ENCODE measurements at places on chromosomes 2 and 18.

GRCh38 chr2:182952741-182953450, 85.4 kb downstream of the NCKAP1 start:
- peak; percentile 91 for DNase-seq
- no peak overlapping the region for H3K4me3 ChIP-seq
- peak overlapping the region; percentile 43 for H3K27ac ChIP-seq

DNA sequence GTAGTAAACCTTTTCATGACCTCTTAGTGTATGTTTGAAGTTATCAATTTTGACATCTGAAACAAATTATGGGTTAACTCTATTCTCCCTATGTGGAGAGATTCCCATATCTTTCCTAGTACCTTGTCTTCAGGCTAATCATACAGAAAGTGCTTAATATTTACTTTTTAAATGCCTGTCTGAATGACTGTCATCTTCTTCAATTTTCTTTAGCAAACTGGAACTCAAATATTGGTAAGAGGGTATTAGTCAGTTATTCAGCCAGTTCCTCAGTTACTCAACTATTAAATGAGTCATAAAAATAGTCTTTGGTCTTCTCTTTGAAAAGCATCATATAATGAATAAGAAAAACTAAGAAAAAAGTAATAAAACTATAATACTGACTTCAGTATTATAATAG, 1038.0 kb upstream of the PIK3C3 start:
- no peaks in the 10 kb centered on the region for H3K36me3 ChIP-seq
- H3K27ac ChIP-seq, result no peak overlapping the region
- H3K4me3 ChIP-seq, result no peak overlapping the region
- no peaks in the 10 kb centered on the region for H3K4me1 ChIP-seq

DNA sequence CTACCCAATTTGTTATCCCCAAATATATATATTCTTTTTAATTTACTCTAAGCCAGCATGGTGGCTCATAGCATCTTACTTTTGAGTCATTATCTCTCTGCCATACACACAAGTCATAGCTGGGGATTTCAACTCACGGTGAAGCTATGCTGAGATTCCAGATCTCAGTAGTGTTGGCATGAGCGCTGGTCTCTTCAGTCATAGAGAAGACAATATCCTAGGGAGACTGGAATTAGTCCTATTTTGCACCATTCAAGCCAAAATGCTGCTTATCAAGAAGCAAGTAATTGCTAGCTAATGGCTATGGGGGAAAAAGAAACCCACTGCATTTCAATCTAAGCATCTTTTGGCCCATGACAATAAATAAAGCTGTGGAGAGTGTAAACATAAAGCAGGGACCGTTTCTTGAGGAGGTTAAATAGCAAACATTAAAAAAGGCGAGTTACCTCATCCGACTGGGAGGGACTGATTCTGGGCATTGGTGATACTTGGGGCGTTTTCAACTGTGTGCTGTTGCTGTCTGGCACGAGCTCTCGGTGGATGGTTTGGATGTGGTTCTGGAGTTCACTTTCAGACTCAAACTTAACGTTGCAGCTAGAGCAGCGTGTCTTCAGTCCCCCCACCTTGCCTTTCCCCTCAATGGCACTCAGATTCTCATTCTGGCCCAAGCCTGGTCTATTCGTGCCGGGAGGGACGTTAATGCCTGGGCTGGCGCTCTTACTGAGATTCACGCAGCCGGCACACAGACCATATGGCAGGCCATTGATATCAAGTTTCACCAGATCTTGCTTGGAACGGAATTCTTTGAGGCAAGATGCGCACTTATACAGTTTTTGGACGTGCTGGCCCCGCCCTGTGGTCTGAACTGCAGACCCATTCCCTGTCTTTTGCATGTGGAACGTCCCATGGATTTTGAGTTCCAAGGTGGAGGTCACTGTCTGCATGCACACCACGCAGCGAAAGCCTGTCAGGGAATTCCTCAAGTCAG, 127.8 kb downstream of the ZNF521 start:
- DNase-seq, result no peak
- no peak overlapping the region for H3K4me3 ChIP-seq
- H3K36me3 ChIP-seq, result no peaks in the 10 kb centered on the region
- no peaks in the 10 kb centered on the region for H3K4me1 ChIP-seq
- H3K27ac ChIP-seq, result no peak overlapping the region
- no peaks in the 10 kb centered on the region for H3K27me3 ChIP-seq

DNA sequence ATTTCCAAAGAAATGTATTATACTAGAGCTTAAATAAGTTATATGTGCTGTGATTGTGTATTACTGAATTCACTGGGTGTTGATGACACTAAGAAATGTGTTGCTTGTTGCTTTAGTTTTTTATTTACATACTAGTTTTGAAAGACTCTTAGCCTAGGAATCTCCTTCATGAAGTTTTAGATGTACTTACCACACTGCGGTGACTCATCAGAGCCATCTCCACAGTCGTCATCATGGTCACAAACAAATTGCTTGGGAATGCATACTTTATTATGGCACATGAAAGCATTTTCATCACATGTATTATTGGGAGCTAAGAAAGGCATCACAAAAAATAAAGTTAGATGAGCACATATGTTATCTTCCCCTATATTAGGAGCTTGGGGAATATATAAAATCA, 1624.2 kb downstream of the LRP1B start:
- H3K27me3 ChIP-seq, result no peaks in the 10 kb centered on the region
- no peak overlapping the region for H3K4me3 ChIP-seq
- no peak overlapping the region for H3K27ac ChIP-seq
- H3K36me3 ChIP-seq, result no peaks in the 10 kb centered on the region
- peaks cover 6% of the 10 kb centered on the region for H3K4me1 ChIP-seq

GRCh38 chr18:3235846-3236245, 11.8 kb upstream of the MYL12A start:
- H3K27ac ChIP-seq, result no peak overlapping the region
- no peak for DNase-seq
- no peaks in the 10 kb centered on the region for H3K36me3 ChIP-seq
- H3K4me3 ChIP-seq, result no peak overlapping the region
- H3K4me1 ChIP-seq, result peaks cover 5% of the 10 kb centered on the region
- H3K27me3 ChIP-seq, result no peaks in the 10 kb centered on the region
